ENCODE measurements at places on chromosomes 6 and 20.

- no peak for DNase-seq
Measured at GRCh38 chr6:34638834-34639736, 57.5 kb downstream of the ILRUN start.

- DNase-seq: no peak
Measured at GRCh38 chr6:143505111-143505510, 6.4 kb downstream of the FUCA2 start.

DNA sequence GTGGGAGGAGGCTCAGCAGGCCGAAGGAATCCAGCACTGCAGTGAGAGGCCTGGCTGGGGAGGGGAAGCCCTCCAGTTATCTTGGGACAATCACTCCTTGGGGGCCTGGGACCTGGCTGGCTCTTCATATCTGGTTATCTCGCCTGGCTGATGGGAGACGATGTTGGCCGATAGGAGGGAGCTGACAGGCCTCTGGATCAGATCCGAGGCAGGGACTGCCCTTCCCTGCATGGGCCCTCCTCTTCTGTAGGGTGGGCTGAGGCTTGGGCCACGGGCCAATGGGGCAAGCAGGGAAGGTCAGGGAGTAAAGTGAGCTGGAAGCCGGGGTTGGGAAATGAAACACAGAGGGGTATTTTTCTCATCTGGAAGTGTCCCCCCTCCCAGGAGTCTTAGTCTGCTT, 25.2 kb downstream of the MANBAL start:
- no peak for DNase-seq

DNA sequence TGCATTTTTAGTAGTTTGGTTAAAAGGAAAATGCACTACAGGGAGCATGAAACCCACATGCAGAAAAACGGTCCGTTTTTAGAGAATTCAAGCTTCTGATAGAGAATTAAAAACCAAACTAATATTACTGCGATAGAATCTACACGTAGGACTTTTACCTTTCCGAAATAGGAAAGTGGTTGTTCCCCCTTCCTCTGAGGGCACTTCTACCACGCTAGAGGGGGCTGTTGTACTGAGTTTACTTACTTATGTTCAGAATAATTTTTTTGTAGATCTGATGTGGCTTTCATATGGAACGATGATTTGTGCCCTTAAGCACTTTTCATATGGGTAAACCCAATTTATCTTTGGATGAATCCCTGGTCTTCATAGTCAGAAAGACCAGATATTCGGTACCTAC, 264.3 kb upstream of the PLN start:
- DNase-seq: peak; percentile 44

- no peak for DNase-seq
Measured at GRCh38 chr6:137370871-137371633, 123.1 kb downstream of the OLIG3 start.

DNA sequence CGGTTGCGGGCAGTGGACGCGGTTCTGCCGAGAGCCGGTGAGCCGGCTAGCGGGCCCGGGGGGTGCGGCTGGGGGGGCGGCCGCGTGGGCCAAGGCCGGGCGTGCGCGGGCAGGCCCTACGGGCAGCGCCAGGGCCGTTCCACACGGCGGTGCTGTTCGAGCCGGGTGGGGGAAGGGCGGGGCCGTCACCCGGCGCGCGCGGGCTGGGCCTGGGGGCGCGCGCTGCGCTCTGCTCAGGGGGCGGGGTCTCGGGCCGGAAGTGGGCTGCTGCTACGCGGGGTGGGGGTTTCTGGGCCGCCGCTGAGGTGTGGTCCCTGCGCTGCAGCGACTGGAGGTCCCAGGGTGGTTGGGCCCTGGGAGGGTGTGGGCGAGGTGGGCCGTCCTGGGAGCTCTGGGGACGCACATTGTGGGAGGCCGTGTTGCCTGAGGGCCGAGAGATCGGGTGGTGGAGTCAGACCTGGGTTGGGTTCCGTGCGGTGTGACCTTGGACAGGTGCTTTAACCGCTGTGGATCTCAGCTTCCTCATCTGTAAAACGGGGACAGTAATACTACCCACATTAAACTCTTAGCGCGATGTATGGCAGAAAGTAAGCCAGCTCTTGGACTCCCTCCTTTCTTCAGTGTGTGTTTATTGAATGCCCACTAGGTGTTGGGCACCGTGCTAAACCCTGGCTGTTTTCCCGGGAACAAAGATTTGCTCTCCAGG, 391 bp downstream of the MAPRE1 start:
- peak; percentile 17 for DNase-seq

DNA sequence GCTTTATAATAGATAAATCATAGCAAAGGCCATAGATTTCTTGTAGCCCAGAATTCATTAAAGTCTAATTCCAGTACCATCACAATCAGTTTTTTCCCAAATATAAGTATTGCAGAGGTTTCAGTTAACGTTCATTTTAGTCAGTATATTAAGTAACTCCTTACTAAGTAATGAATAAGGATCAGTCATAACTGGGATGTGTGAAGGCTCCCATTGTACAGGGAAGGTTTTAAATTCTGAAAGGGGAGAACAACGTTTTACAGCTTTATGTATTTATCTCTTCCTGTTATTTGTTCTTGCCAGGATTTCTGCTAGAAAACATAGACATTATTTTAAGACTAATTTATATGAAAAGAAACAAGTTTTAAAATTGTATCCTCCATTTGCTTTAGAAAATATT, 215.5 kb upstream of the LAMP5 start:
- DNase-seq: no peak

DNA sequence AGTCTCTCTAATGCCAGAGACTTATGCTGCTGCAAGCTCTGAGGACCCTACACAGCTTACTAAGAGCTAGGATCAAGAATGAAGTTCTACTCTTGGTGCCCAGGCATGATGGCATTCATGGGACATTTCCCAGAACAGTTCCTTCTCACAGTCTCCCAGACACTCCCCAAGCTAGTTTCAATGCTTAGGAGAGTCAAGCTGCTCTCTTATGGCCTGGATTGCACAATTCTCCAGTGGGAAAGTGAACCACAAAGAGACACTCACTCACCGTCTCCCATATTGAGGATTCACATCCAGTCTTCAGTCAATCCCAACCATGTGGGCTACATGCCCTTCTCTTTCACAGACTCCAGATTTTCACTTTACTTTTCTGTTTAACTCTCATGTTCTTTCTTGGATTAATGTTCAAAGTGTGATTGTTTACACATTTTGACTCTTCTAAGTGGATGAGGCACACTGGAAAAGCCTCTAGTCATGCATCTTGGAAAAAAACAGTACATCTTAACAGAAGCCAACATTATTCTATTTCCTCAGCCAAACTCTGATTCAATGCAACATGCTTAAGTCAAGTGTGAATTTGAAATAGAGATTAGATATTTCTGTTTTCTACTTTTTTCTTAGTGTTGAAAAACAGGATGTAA, 447.8 kb upstream of the BTBD3 start:
- no peak for DNase-seq

- DNase-seq: no peak
Measured at GRCh38 chr6:63792736-63793464, 157.3 kb downstream of the PHF3 start.

GRCh38 chr6:82775361-82775760, 290.3 kb downstream of the UBE3D start:
- no peak for DNase-seq

- DNase-seq: no peak
Measured at GRCh38 chr6:143806282-143807102, 36.6 kb upstream of the LTV1 start.

- DNase-seq: peak; percentile 62
Measured at GRCh38 chr6:150165020-150165702, 22.3 kb downstream of the PPP1R14C start.

GRCh38 chr20:59170406-59171349, 7.1 kb downstream of the ZNF831 start:
- DNase-seq: peak; percentile 3

- no peak for DNase-seq
Measured at GRCh38 chr6:22536122-22536521, 33.2 kb upstream of the HDGFL1 start.

DNA sequence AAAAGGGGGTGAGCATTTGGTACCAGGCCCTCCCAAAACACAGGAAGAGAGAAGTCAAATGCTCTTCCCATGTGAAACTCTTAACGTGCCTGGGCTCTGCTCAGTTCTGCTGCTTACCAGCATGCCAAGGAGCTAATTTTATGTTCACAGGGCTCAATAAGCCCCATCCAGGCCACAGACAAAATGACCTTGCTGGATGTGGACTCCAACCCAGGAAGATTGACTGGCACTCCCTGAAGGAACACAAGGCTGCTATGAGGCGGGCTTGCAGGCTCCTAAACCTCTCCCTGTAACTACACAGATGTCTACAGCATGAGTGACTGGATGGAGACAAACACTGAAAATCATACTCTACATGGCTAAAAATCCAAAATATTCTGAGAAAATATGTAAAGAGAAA, 50.6 kb downstream of the CHD6 start:
- DNase-seq: no peak

- no peak for DNase-seq
Measured at GRCh38 chr6:110054664-110055386, 76.7 kb downstream of the GPR6 start.

- no peak for DNase-seq
Measured at GRCh38 chr6:54217018-54217417, 91.2 kb upstream of the TINAG start.

All from foreskin keratinocyte (primary cell).